ENCODE measurements at places on chromosomes 4 and X.

- H3K36me3 ChIP-seq = no peaks in the 10 kb centered on the region
- H3K4me1 ChIP-seq = peaks cover 14% of the 10 kb centered on the region
- H3K4me3 ChIP-seq = no peak overlapping the region
- no peaks in the 10 kb centered on the region for H3K27me3 ChIP-seq
- no peak for DNase-seq
- no peak overlapping the region for H3K27ac ChIP-seq
Measured at GRCh38 chr4:107850438-107850837, 25.7 kb downstream of the SGMS2 start.

- no peaks in the 10 kb centered on the region for H3K27me3 ChIP-seq
- DNase-seq = peak; percentile 46
- H3K36me3 ChIP-seq = no peaks in the 10 kb centered on the region
Measured at GRCh38 chrX:19515615-19516105, 352 bp upstream of the MAP3K15 start.

DNA sequence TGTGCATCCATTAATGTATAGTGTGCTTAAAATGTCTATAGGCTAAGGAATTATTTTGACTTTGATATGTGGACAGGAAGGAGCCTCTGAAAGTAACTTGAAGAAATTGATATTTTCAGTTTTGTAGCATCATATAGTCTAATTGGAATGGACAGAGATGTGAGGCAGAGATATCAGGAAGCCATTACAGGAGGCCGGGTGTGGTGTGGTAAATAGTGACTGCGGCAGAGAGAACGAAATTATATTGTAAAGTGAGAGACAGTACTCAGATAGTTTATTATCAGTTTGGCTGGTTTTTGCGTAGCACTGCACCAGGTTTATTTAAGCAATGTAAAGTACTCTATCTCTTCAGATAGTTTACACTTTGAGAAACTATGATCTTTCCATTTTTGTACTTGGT, 98.5 kb downstream of the RAP1GDS1 start:
- no peak overlapping the region for H3K27ac ChIP-seq
- no peaks in the 10 kb centered on the region for H3K36me3 ChIP-seq
- H3K27me3 ChIP-seq = no peaks in the 10 kb centered on the region
- H3K4me1 ChIP-seq = no peaks in the 10 kb centered on the region
- no peak overlapping the region for H3K4me3 ChIP-seq

GRCh38 chr4:124810827-124811226, 98.3 kb upstream of the ANKRD50 start:
- no peaks in the 10 kb centered on the region for H3K27me3 ChIP-seq
- H3K27ac ChIP-seq = no peak overlapping the region
- H3K36me3 ChIP-seq = no peaks in the 10 kb centered on the region
- no peaks in the 10 kb centered on the region for H3K4me1 ChIP-seq

GRCh38 chrX:40012039-40012867, 85.5 kb downstream of the BCOR start:
- H3K27me3 ChIP-seq = peaks cover 51% of the 10 kb centered on the region
- DNase-seq = peak; percentile 41
- H3K4me1 ChIP-seq = no peaks in the 10 kb centered on the region
- no peak overlapping the region for H3K27ac ChIP-seq

GRCh38 chrX:10571260-10571659, 49.1 kb downstream of the MID1 start:
- no peaks in the 10 kb centered on the region for H3K36me3 ChIP-seq
- H3K27me3 ChIP-seq = no peaks in the 10 kb centered on the region
- no peak overlapping the region for H3K27ac ChIP-seq
- no peak overlapping the region for H3K4me3 ChIP-seq

DNA sequence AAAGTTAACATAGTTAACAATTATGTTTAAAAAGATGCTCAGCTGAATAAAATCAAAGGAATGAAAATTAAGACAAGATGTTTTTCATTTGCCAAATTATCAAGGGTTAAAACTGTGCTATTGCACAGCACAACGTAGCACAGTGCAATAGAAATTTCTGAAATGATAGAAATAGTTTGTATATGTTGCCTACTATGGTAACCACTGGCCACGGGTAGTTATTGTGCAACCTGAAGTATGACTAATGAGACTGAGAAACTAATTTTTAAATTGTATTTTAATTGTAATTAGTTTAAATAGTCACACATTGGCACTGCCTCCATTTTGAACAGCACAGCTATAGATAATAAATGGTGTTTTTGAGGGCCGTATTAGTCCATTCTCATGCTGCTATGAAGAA, 343.1 kb upstream of the FAM241A start:
- H3K4me3 ChIP-seq = no peak overlapping the region
- no peak for DNase-seq
- H3K36me3 ChIP-seq = no peaks in the 10 kb centered on the region

- H3K4me3 ChIP-seq = no peak overlapping the region
- no peaks in the 10 kb centered on the region for H3K4me1 ChIP-seq
- H3K27ac ChIP-seq = no peak overlapping the region
- DNase-seq = no peak
Measured at GRCh38 chr4:147110473-147111367, 165.1 kb upstream of the TTC29 start.

- no peak overlapping the region for H3K4me3 ChIP-seq
- no peak overlapping the region for H3K27ac ChIP-seq
- no peaks in the 10 kb centered on the region for H3K4me1 ChIP-seq
- no peaks in the 10 kb centered on the region for H3K36me3 ChIP-seq
- H3K27me3 ChIP-seq = no peaks in the 10 kb centered on the region
Measured at GRCh38 chr4:110073053-110073845, 125.2 kb downstream of the ELOVL6 start.

GRCh38 chrX:48958635-48959094, 1.3 kb upstream of the OTUD5 start:
- H3K27me3 ChIP-seq = no peaks in the 10 kb centered on the region
- H3K27ac ChIP-seq = peak overlapping the region; percentile 95
- peak; percentile 70 for DNase-seq

GRCh38 chr4:163164591-163164990, 2.1 kb downstream of the NAF1 start:
- no peak overlapping the region for H3K4me3 ChIP-seq
- H3K36me3 ChIP-seq = no peaks in the 10 kb centered on the region
- peaks cover 10% of the 10 kb centered on the region for H3K4me1 ChIP-seq
- H3K27me3 ChIP-seq = no peaks in the 10 kb centered on the region

DNA sequence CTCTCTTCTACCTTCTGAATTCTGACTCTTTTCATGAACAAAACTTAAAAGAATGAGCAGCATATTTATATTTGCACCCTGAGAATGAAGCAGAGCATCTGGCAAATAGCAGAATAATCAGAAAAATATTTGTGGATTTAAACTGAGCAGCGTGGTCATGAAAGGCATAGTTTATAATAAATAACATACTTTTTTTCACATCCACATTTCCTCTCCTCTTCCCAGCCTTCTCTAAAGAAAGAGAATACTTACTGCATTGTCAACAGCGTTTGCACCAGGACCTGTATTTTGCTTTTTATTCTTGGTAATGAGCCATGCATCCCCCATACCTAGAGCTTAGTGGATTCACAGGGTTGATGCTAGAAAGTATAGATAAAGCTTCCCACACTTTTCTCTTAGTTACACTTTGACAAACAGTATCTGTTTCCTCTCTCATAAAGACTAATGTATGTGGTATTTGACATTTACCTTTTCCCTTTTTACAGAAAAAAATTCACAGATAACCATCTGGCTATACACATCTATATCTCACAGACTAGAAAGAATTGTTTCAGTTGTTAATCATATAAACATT, 131.5 kb downstream of the PRSS12 start:
- DNase-seq = no peak
- H3K4me3 ChIP-seq = no peak overlapping the region
- H3K4me1 ChIP-seq = no peaks in the 10 kb centered on the region
- H3K36me3 ChIP-seq = no peaks in the 10 kb centered on the region
- no peak overlapping the region for H3K27ac ChIP-seq
- no peaks in the 10 kb centered on the region for H3K27me3 ChIP-seq

DNA sequence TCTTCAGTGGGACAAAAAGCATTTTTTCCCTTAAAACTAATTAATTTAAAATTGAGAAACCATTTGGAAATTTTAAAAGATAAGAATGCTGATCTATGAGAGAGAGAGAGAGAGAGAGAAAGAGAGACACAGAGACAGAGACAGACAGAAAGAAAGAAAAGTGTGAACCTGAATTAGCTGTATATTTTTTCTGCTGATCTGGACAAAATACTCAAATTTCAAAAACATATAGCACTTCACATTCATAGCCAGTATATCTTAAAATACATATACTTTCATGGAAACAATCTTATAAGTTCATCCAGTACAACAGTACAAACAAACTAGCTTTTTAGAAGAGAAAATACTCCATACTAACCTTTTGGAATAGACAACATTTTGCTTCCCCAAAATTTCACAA, 18.4 kb downstream of the ENOX2 start:
- H3K27ac ChIP-seq = no peak overlapping the region
- no peaks in the 10 kb centered on the region for H3K4me1 ChIP-seq
- no peak for DNase-seq
- H3K27me3 ChIP-seq = no peaks in the 10 kb centered on the region
- no peaks in the 10 kb centered on the region for H3K36me3 ChIP-seq

DNA sequence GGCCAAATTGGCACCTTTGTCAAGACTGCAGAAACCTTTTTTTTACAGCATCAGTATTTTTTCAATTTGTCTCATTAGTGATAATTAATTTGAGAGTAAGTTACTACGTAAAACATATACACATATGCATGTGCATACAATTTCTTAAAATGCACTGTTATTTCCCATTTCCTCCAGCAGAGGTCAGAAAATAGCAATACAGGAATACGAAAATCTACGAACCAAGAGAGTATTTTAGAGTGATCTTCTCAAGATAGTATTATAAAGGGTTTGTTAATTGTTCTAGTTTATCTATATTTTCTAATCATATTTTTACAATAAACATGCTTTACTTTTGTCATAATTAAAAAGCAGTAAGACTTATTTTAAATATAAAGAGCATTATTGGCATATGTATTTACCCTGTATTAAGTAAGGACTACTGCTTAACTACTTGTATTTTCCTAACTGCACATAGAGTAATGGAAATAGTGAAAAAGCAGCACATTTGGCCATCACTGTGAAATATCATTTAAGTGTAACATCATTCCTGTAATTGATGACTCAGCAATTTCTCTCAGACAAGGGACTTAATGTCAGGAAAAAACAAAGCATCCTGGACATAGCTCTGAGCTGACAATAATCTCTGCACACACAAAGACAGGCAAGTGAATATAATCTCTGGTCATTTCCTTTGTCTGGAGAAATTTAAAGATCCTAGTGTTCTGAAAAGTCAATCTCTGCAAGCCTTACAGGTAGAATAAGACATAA, 45.6 kb downstream of the MAOB start:
- H3K27me3 ChIP-seq = no peaks in the 10 kb centered on the region
- DNase-seq = no peak
- no peaks in the 10 kb centered on the region for H3K36me3 ChIP-seq

GRCh38 chr4:148112231-148112982, 329.8 kb downstream of the NR3C2 start:
- H3K4me1 ChIP-seq = peaks cover 7% of the 10 kb centered on the region
- H3K27ac ChIP-seq = no peak overlapping the region
- no peaks in the 10 kb centered on the region for H3K27me3 ChIP-seq
- no peaks in the 10 kb centered on the region for H3K36me3 ChIP-seq
- DNase-seq = no peak

GRCh38 chrX:46636223-46636622, 62.7 kb downstream of the CHST7 start:
- no peak overlapping the region for H3K4me3 ChIP-seq
- H3K27ac ChIP-seq = no peak overlapping the region
- no peaks in the 10 kb centered on the region for H3K27me3 ChIP-seq

DNA sequence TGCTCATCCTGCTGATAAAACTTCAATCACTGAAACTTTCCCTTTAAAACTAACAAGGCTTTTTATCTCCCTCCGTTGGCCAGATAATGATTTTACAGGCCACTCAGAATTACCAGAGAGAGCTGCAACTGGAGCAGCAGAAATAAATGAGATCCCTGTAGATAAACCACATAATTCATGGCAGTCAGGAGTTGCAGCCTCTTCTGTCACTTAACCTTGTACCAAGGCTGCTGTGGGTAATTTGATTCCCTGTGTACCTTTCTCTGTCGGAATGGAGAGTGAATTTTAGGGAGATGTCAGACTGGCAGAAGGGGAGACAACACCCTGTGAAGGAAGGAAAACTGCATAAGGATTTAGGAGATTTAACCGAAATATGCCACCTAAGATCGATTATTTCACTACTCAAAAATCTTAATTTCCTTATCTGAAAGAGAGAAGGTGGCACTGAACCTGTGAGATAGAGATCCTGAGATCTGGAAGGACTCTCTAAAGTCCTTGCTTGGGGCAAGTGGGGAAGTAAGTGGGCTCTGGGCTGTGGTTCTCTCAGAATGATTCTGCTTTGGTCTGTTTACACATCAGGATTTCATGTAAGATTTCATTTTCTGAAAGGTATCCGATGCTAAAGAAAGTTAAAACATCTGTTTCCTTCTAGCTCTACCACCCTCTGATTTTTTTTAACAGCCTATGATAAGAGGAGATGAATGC, 14.3 kb upstream of the TSPAN5 start:
- no peak overlapping the region for H3K27ac ChIP-seq
- DNase-seq = no peak
- no peaks in the 10 kb centered on the region for H3K4me1 ChIP-seq
- H3K4me3 ChIP-seq = no peak overlapping the region
- no peaks in the 10 kb centered on the region for H3K36me3 ChIP-seq

- H3K27me3 ChIP-seq = no peaks in the 10 kb centered on the region
- DNase-seq = no peak
- no peaks in the 10 kb centered on the region for H3K36me3 ChIP-seq
- no peaks in the 10 kb centered on the region for H3K4me1 ChIP-seq
Measured at GRCh38 chrX:97234471-97235081, 350.9 kb downstream of the RPA4 start.

GRCh38 chr4:122890147-122890795, 32.1 kb downstream of the NUDT6 start:
- H3K4me1 ChIP-seq = no peaks in the 10 kb centered on the region
- H3K27ac ChIP-seq = no peak overlapping the region
- no peak overlapping the region for H3K4me3 ChIP-seq
- H3K36me3 ChIP-seq = peaks cover 13% of the 10 kb centered on the region
- no peak for DNase-seq

- H3K4me1 ChIP-seq = no peaks in the 10 kb centered on the region
- H3K36me3 ChIP-seq = no peaks in the 10 kb centered on the region
Measured at GRCh38 chr4:144985531-144985930, 112.5 kb downstream of the ANAPC10 start.

DNA sequence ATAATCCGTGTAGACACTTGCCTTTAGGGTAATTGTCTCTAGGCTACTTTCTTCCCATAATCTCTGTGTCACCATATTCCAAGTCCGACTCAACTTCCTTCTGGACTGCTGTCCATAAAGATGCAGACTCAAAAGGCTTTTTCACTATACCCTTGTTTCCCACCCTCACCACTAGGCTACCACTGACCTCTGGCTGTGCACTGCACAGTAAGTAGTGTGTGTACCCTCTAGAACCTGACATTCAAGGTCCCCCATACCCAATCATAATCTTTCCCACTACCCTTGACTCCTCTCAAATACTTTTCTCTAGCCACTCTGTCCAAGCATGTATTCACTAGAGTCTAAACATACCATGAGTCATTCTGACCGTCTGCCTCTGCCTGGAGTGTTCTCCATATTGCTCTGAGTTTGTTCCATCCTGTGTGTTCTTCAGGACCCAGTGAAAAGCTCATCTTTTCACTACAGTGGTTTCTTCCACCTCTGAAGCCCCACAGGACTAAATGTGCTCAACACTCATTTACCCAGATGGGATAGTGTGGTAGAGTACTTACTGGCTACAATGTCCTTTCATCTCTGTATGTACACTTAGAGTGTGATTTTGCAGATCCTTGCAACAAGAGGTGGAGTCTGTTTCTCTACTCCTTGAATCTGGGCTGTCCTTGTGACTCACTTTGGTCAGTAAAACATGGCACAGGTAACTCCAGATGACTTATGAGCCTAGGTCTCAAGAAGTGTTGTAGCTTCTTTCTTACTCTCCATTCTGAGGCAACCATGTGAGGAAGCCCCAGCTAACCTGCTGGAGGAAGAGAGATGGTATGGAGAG, 17.4 kb downstream of the JADE3 start:
- no peaks in the 10 kb centered on the region for H3K27me3 ChIP-seq
- no peak for DNase-seq
- no peaks in the 10 kb centered on the region for H3K36me3 ChIP-seq

Measured in adrenal gland (tissue), 19 donors.